ENCODE measurements at places on chromosomes 1 and 21.

DNA sequence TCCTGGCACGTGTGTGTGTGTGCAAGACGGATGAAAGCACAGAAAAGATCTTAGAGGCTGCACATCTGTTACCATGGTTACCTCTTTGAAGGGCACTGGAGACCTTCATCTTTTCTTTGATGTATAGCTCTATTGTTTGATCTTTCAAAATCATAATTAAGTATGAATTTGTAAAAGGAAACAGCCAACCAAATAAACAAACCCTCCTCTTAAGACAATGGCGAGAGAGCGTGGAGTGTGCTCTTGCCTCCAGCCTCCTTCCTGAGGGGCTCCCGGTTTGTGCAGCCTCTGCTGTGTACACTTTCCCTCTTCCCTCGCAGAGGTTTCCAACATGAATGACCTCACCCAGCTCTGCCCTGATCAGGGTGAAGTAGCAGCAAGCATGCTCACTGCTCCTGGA, 27.9 kb downstream of the CACNA1S start:
- DNase-seq: no peak

- DNase-seq: peak; percentile 72
These were observed 61.4 kb upstream of the CXADR start for GRCh38 chr21:17451364-17451891.

GRCh38 chr1:174407665-174408064, 40.1 kb upstream of the GPR52 start:
- peak; percentile 36 for DNase-seq

DNA sequence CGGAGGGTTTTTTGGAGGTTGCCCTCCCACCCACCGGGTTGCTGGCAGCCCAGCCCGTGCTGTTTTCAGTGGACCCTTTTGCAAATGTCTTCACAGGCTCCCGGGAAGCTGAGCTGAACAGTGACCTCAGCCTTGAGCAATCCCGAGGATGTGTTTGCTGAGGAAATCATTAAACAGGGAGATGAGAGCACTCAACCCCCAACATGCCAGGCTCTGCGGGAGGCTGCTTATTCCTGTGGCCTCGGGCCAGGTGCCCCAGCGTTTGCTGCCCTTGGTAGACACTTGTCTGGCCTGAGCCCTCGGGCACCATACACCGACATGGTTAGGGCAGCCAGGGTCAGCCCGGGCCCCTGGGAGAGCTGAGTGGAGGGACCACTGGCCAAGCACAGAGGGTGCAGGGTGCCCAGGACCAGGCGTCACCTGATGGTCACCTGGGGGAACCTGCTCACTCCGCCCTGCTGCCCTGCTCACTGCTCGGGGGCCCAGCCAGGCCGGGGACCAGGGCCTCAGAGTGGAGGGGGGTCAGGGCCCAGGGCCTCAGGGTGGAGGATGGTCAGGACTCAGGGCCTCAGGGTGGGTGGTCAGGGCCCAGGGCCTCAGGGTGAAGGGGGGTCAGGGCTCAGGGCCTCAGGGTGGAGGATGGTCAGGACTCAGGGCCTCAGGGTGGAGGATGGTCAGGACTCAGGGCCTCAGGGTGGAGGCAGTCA, 42.5 kb upstream of the POFUT2 start:
- peak; percentile 81 for DNase-seq

- no peak for DNase-seq
These were observed 392.6 kb upstream of the DEPDC1 start for GRCh38 chr1:68889471-68889870.

DNA sequence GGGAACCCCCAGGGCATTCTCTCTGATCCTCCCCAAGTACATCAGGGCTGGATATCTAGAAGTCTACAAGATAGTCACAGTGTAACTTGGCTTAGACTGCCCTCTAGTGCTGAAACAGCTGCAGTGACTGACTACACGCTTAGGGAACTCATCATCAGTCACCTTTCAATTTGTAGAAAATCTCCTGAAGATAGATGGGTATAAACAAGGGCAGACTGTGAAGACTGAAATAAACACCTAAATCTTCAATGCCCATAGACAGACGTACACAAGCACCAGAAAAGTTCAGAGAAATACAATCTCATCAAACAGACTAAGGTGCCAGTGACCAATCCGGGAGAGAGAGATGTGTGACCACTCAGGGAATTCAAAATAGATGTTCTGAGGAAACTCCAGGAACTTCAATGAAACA, 46.6 kb downstream of the PACC1 start:
- DNase-seq: peak; percentile 82

- DNase-seq: no peak
These were observed 17.3 kb upstream of the FHAD1 start for GRCh38 chr1:15229707-15230131.

GRCh38 chr21:29637553-29637952, 302.2 kb downstream of the GRIK1 start:
- no peak for DNase-seq

DNA sequence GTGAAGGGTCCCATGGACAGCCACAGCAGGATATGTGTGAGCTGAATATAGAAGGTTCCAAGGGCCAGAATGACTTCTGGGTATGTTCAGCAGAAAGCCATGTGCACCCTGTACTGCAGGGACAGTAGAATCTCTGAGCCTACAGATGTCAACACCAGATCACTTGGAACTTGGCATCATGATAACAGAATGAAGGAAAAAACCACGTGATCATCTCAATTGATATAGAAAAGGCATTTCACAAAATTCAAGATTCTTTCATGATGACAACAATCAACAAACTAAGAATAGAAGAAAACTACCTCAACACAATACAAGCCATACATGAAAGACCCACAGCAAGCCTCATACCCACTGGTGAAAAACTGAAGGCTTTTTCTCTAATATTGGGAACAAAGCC, 885 bp upstream of the KRTAP12-2 start:
- no peak for DNase-seq

DNA sequence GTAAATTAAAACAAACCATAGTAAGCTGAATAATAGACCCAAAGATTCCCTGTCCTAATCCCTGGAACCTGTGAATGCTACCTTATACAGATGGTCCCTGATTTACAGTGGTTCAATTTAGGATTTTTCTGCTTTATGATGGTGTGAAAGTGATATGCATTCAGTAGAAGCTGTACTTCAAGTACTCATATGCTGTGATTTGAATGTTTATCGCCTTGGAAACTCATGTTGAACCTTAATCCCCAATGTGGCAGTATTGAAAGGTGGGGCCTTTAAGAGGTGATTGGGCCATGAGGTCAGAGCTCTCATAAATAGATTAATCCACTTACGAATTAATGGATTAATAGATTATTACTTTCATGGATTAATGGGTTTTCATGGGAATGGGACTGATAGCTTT, 10.6 kb upstream of the RRP15 start:
- DNase-seq: no peak

GRCh38 chr1:44707112-44707881, 23.7 kb downstream of the RNU5D-1 start:
- peak; percentile 95 for DNase-seq

DNA sequence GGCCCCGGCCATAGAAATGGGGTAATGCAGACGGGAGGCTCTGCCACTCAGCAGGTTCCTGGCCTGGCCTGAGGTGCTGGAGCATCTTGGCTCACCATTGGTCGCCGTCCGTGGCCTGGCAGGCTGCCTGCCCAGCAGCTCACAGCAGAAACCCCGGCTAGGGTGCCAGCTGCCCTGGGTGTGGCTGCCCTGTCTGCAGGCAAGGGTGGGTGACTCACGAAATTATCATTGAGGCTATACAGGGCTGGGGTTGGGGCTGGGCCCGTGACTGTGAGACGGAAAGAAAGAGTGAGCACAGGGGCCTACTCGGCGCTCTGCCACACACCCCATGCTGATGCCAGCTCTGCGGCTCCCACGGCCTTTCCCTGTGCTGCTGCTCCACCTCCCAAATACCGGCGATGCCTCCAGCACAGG, 8.0 kb upstream of the PKP1 start:
- DNase-seq: peak; percentile 79

DNA sequence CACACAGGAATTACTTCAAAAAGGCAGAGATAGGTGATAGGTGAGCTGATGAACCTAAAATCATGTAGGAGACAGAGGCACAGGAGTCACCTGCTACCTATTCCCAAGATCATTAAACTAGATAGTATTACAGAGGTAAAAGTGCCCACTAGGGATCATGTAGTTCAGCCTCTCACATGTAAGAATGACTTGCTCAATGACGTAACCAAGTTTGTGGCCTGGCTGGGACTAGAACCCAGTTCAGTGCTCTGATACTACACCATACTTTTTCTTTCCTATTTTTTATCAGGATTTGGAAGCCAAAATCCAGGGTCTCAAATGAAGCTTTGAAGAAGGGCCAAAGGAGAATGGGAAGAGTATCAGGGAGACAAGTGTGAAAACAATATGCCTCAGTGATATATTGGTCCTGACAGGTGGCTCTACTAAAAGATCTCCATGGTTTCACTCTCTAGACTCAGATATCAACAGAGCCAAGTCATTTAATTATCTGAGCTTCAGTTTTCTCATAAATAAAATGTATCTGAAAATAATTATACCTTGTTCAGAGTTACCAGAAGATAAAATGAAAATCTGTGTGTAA, 87.3 kb upstream of the SLFNL1 start:
- DNase-seq: peak; percentile 3

DNA sequence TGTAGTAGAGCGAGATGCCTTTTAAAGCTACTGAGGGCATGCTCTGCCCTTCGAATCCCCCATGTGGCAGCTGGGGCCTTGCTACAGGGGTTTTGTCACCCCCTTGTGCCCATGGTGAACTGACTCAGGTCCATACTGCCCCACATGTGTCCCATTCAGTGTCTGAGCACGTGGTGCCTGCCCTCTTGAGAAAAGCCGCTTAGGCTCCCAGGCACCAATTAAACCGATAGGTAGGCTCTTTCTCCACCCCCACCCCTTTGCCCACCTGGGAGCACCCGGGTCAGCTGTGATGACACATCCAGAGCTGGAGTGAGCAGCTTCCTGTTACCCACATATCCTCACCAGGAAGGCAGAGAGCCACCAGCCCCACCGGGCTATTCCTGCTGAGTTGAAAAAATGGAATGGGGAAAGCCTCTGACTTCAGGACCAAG, 30.5 kb downstream of the TMCC2 start:
- DNase-seq: peak; percentile 34

DNA sequence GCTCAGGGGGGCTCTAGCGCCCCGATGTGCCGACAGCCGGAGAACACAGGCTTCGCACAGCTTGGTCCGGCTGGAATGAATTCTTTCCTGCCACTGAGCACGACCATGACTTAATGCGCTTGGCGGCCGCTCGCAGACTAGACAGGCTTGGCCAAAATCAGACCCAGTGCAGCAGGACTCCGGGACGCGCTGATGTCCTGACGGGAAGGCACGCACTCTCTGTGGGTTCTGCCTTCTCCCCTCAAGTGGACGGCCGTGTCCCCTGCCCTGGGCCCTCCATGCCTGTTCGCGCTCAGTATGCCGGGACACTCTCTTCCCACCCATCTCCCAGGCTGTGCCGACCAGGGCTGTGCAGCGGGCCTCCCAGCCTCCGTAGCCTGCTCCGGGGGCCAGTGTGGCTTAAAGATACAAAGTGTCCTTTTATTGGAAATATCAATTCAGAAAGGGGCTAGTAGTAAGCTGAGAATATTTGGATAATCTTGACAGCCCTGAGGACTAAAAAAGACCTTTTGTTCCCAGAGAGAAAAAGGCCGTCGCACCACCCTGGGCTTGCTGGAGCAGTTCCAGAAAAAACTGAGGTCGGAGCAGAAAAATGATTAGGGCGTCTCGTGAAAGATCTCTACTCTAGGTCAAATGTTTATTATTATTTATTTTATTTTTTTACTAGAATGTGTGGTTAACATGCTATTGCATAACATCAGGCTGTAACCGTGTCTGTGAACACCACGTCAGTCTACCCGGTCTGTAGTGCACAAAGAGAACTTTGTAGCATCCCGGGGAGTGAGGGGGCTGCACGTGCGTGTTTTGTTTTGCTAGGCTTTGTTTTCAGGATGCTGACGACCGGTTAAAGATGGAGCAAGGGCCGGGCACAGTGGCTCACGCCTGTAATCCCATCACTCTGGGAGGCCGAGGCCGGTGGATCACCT, 88.1 kb upstream of the ARHGEF16 start:
- DNase-seq: no peak

- no peak for DNase-seq
These were observed 197.7 kb upstream of the DUSP10 start for GRCh38 chr1:221939607-221940006.
